ENCODE measurements at places on chromosomes 2 and 18.

DNA sequence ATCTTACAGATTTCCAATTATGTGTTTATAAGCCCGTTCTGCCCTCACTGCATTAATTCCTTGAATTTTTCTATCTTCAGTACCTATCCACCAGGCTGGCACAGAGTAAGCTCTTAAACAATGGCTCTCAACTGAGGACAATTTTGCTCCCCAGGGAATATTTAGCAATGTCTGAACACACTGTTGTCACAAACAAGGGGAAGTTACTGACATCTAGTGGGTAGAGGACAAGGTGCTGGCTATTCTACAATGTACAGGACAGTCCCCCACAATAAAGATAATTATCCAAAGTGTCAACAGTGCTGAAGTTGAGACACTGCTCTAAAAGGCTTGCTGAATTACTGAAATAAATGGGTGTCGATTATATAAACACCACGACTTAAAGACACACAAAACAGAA lies 5.0 kb downstream of the NDUFS1 start:
- no peak for DNase-seq
- H3K27me3 ChIP-seq = no peaks in the 10 kb centered on the region
- peaks cover 43% of the 10 kb centered on the region for H3K36me3 ChIP-seq
- no peak overlapping the region for H3K27ac ChIP-seq
- no peak overlapping the region for H3K4me3 ChIP-seq

DNA sequence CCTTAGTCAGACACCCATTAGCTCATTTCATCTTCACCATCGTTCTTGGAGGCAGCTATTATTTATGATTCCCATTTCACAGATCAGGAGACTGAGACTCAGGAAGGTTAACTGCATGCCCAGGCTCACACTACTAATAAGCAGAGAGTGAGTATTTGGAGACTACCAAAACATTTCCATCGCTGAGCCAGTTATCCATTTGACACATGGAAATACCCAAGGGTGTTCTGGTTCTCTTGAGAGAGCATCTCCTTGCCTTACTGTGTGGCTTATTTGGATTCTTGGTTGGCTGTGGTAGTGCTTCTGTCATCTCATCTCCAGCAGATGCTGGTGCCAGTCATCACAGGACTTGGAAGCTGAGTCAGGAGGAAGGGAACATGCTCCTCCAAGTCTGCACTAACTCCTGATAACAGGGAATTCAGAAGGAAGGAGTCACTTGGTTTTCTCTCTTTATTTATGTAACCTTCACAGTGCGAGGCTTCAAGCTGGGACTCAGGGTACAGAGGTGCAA lies 55.2 kb downstream of the RASGRP3 start:
- no peaks in the 10 kb centered on the region for H3K27me3 ChIP-seq
- DNase-seq = no peak
- peaks cover 3% of the 10 kb centered on the region for H3K4me1 ChIP-seq
- H3K4me3 ChIP-seq = no peak overlapping the region

DNA sequence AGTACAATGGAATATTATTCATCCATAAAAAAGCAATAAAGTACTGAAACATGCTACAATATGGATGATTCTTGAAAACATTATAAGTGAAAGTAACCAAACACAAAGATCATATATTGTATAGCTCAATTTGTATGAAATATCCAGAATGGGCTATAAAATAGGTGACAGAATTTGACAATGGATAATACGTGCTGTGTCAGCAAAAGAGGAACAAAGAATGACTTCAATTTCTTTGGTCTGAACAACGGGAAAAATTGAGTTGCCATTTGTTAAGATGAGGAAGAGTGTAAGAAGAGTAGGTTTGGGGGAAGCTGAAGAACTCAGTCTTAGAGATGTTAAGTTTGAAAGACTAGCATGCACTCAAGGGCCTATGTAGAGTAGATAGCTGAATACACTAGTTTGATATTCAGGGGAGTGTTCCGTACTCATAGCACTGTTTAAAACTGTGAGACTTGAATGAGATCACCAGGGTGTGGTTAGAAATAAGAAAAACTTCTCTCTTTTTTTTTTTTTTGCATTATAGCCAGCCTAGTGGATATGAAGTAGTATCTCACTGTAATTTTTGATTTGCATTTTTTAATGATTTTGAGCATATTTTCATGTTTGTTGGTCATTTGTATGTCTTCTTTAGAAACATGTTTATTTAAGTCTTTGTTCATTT lies 213.6 kb downstream of the NR4A2 start:
- peaks cover 2% of the 10 kb centered on the region for H3K27me3 ChIP-seq
- H3K36me3 ChIP-seq = no peaks in the 10 kb centered on the region
- no peak overlapping the region for H3K4me3 ChIP-seq

DNA sequence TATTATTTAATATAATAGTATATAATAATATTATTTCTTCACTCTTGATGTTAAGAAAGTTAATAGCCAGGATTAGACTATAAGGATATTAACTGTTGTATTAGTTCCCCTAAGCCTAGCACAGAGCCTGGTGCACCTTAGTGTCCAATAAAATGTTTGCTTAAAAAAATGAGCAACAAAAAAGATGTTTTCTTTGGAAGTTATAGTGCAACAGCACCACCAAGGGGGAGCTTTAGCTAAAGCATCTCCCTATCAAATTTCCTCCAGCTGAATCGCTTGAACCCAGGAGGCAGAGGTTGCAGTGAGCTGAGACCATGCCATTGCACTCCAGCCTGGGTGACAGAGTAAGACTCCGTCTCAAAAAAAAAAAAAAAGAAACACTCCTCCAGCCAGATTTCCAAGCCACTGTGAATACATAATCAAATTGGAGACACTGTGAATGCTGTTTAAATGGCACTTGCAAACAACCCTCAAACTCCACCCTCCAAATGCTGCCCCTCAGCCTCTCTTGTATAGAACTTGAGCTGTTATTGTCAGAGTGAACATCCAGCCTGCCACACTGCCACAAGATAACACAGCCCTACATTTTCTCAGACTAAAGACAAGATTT lies 221.9 kb downstream of the DYM start:
- H3K4me3 ChIP-seq = no peak overlapping the region
- H3K27me3 ChIP-seq = no peaks in the 10 kb centered on the region
- H3K36me3 ChIP-seq = no peaks in the 10 kb centered on the region

GRCh38 chr2:217451666-217452065 lies 551.1 kb downstream of the TNS1 start:
- no peak overlapping the region for H3K4me3 ChIP-seq
- H3K27me3 ChIP-seq = no peaks in the 10 kb centered on the region
- H3K36me3 ChIP-seq = no peaks in the 10 kb centered on the region
- no peak for DNase-seq
- H3K4me1 ChIP-seq = no peaks in the 10 kb centered on the region
- no peak overlapping the region for H3K27ac ChIP-seq

DNA sequence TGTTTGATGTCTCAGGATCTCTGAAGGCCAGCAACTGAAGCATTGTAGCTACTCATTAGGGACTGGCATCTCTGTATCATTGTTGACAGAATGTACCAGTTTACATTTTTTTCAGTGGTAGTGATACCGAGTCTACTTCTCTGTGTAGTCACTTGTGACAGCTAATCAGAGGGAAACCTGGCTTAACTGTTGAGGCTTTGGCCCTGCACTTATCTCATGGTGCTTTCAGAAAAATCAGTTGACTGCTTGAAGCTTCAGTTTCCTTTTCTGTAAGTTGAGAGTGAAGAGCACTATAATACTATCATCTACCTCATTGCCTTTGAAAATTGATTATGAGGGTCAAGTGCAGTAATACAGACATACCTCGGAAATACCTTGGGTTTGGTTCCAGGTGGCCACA lies 90.0 kb downstream of the COMMD1 start:
- H3K27me3 ChIP-seq = no peaks in the 10 kb centered on the region
- no peak overlapping the region for H3K27ac ChIP-seq
- H3K4me3 ChIP-seq = no peak overlapping the region
- DNase-seq = no peak

- no peak for DNase-seq
- peaks cover 8% of the 10 kb centered on the region for H3K4me1 ChIP-seq
- H3K27ac ChIP-seq = no peak overlapping the region
- H3K36me3 ChIP-seq = no peaks in the 10 kb centered on the region
- H3K27me3 ChIP-seq = no peaks in the 10 kb centered on the region
- no peak overlapping the region for H3K4me3 ChIP-seq
Measured at GRCh38 chr2:211141646-211142045, 585.2 kb downstream of the CPS1 start.

- no peaks in the 10 kb centered on the region for H3K27me3 ChIP-seq
- H3K4me3 ChIP-seq = no peak overlapping the region
- no peak for DNase-seq
- peak overlapping the region; percentile 94 for H3K27ac ChIP-seq
- peaks cover 69% of the 10 kb centered on the region for H3K4me1 ChIP-seq
- peaks cover 2% of the 10 kb centered on the region for H3K36me3 ChIP-seq
Measured at GRCh38 chr2:121476684-121477083, 54.0 kb upstream of the RNU4ATAC start.

DNA sequence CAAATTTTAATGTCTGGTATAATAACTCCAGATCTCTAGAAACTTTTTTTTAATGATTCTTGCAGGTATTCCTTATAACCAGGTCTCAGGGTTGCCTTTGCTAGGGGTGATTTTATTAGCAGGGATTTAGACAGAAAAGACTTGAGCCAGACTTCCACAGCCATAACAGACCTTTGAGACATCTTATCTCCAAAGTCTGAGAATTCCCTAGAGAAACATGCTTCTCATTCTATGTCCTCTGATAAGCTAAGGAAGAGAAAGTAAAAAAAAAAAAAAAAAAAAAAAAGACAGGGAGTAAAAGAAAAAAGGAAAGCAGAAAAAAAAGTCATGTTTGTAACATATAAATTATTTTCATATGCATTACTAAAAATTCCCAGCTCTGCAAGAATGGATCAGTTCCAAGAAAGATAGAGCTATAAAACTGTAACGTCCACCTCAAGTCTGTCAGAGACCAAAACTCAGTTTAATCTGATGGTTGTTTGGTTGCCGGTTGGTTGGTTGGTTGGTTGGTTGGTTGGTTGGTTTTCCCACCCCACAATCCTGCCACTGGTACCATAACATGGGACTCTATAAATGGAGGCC lies 153.8 kb downstream of the COL6A3 start:
- DNase-seq = no peak
- peaks cover 29% of the 10 kb centered on the region for H3K4me1 ChIP-seq
- no peak overlapping the region for H3K4me3 ChIP-seq
- no peaks in the 10 kb centered on the region for H3K36me3 ChIP-seq
